ENCODE measurements at places on chromosomes 16 and 17.
A peak's percentile ranks its signal among the peaks of the same experiment; 100 is the strongest.

GRCh38 chr17:9175700-9176467 is 154.6 kb downstream of the NTN1 start:
- DNase-seq, result no peak

DNA sequence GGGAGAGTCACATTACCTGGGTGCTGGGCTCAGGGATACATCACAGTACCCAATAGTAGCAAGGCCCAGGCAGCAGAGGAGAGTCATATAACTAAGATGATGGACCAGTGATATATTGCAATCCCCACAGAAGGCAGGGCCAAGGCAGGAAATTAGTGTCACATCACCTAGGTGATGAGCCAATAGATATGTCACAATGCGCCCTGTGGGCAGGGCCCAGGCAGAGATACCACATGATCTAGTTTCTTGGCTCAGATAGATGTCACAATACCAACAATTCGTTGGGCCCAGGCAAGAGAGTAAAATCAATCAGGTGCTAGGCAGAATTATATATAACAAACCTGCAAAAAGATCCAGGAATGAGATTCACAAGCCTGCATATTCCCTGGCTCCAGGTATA is 2111.5 kb downstream of the TP53TG3F start:
- DNase-seq, result no peak

DNA sequence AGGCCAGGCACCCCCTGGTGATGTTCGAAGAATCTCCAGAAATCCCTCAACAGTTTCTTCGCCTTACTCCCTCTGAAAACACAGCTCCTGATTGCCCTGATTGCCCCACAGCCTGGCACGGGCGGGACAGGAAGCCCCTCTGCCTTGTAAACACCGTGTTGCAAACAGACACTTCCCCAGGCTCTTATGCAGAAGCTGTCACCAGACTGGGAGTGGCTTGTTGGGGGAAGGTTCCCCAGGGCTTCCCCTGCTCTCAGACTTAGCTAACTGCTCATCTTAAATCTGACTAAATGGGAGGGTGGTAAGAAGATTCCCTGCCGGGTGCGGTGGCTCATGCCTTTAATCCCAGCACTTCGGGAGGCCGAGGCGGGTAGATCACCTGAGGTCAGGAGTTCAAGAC is 11.2 kb downstream of the PIK3R5 start:
- DNase-seq, result peak; percentile 39

DNA sequence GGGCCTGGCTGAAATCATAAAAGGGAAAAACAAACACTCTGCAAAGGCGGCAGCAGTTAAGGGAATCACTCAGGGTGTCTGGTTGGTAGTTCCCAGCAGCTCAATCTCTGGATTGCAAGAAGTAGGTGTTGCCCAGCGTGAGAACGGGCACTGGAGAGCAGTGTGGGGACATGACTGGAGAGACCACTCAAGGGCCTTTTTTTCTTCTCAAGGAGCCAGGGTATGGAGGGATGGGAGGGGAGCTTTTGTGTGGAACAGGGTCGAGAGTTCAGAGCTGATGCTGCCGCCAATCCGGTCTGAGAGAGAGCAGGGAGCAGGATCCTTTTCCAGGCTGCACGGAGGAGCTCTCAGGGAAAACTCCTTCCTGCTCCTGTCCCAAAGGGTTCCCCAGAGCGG is 15.2 kb downstream of the SCNN1B start:
- no peak for DNase-seq

DNA sequence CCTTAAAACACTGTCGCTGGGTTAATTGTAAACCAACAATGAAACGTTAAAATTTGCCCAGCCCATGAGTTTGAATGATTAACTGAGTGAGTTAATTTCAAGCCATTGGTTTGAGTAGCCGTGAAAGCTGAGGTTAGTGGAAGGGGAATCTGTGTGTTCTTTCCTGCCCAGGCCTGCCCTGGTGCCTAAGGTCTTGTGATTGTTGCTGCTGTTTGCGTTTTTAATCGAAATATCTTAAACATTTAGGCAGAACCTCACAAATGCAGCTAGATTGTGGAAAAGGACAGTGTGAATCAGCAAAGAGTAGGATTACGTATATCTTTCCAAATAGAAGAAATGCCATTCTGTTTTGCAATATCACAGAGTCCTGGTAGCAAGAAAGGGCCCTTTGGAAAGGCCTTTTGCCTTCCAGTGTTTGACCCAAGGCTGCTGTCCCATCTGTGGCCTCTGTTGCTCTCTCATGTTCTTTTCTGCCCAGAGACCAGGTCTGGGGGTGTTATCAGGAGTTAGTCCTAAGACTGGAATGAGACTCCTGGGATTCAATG is 113.8 kb downstream of the MSI2 start:
- DNase-seq, result no peak

GRCh38 chr17:12256380-12256995 is 235.8 kb downstream of the MAP2K4 start:
- no peak for DNase-seq

DNA sequence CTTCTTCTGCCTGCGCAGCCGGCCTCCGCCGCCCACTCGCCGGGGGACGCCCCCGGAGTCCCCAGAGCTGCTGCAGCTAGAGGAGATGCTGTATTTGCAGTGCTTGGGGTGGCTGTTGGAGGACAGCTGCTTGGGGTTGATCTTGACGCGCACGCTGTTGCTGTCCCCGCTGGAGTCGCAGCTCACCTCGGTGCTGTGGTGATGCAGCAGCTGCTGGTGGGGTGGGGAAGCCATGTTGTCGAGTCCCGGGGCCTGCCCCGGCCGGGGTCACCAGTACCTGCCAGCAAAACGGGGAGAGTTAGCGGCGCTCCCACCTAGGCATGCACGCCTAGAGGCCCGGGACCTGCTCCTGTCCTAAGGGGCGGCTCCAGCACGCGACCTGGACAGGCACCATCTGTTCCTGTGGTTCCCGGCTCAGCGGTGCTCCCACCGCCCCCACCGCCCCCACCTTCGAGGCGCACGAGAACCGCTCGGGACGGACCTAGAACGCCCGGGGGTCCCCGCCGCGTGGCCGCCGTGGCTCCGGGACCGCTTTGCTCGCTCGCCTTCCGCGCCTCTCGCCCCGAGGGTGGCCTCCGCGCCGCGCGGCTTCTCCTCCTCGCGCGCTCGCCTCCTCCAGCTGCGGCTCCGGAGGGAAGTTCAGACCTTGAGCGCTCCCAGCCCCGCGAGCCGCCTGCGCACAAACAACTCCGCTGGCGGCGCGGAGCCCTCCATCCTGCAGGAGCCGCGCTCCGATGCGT is 863 bp downstream of the ADCY9 start:
- no peak for DNase-seq

DNA sequence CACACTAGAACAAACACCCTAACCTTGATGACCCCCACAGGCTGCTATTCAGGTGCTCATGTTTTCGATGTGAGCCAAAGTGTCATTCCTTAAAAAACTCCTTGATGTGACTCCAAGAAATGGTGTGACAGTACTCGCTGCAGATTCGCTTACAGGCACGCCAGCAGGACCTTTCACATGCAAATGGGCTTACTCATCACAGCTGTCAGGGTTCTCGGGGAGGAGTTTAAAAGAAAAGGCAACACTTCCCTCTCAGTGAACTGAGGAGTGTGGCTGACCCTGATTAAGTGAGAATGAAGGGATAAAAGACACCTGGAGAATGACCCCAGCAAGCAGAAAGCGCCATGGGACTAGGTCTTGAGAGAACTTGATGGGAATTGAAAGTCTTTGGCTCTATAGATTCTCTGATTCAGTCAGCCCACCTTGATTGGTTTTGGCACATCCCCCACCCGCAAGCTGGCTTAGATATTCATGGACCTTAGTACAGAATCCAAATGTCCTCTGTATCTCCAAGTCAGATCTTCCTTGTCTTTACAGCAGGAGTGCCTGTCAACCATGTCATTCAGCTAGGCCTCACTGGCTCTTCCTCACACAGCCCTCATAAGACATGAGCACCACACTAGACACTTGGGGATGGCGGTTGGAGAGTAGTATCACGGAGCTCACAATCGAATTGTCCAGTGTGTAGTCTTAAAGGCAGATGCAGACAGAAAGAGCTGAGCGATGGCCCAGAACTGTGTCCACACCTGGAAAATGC is 82.6 kb downstream of the HIC1 start:
- no peak for DNase-seq

- DNase-seq, result no peak
Observed at GRCh38 chr17:8253801-8254200, 4.7 kb downstream of the PFAS start.

DNA sequence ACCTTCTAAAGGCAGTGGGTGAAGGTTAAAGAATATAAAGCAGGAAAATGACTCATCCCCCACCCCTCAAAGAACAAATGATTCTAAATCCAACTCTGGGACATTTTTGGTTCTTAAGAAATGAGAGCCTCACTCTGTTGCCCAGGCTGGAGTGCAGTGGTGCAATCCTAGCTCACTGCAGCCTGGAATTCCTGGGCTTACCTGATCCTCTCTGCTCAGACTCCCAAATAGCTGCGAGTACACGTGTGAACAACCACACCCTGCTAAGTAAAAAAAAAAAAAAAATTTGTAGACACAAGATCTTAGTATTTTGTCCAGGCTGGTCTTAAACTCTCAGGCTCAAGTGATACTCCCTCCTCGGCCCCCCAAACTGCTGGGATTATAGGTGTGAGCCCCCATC is 298.8 kb upstream of the MAF start:
- DNase-seq, result no peak

GRCh38 chr17:73630531-73630930 is 13.7 kb downstream of the SDK2 start:
- no peak for DNase-seq

DNA sequence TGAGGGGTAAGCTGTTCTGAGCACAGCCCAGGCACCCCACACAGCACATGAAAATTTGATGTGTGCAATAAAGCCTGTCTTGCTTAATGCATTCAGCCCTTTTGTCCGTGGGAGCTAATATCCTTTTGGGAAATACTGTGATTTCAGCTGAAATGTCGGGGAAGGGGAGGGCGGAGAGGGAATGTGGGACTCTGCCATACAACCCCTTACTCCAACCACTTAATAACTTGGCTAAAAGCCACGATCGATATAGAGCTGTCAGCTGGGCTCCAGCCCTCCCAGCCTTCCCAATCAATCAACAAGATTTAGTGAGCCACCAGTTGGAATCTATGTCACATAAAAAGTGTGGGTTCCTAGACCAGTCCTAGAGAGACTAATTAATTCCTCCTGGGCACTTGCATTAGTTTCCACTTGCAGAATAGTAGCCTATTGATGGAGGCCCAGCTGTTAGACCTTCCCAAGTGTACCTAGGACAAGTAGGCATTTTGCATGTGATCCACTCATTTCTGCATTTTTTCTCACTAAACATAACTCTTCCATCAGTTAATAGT is 82.7 kb upstream of the PIRT start:
- DNase-seq, result no peak

DNA sequence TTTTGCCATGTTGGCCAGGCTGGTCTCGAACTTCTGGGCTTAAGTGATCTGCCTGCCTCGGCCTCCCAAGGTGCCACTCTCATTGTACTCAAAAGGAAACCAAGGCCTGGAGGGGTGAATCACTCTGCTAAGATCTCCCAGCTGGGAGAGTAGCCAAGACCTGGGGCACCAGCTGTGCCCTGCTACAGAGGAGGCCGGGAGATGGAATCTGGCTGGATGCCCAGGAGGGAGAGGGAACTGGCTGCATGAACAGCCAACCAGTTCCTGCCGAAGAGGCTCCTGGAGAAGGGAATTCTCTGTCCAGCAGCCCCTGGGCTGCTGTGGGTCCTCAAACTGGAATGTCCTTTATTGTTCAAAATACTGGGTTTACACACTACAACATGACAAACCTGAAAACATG is 238.7 kb upstream of the CIBAR2 start:
- peak; percentile 26 for DNase-seq

- DNase-seq, result no peak
Observed at GRCh38 chr17:78122931-78123249, 5.7 kb downstream of the TMC6 start.

GRCh38 chr16:24758373-24758772 is 28.9 kb downstream of the TNRC6A start:
- no peak for DNase-seq

- no peak for DNase-seq
Observed at GRCh38 chr16:48158296-48158695, 2.5 kb upstream of the ABCC12 start.

GRCh38 chr16:49755716-49756505 is 100.0 kb downstream of the ZNF423 start:
- DNase-seq, result no peak

GRCh38 chr17:46180892-46181274 is 12.3 kb downstream of the KANSL1 start:
- no peak for DNase-seq

- DNase-seq, result no peak
Observed at GRCh38 chr16:24918641-24919040, 72.9 kb downstream of the SLC5A11 start.

- DNase-seq, result no peak
Observed at GRCh38 chr16:87929986-87930385, 6.3 kb downstream of the CA5A start.

DNA sequence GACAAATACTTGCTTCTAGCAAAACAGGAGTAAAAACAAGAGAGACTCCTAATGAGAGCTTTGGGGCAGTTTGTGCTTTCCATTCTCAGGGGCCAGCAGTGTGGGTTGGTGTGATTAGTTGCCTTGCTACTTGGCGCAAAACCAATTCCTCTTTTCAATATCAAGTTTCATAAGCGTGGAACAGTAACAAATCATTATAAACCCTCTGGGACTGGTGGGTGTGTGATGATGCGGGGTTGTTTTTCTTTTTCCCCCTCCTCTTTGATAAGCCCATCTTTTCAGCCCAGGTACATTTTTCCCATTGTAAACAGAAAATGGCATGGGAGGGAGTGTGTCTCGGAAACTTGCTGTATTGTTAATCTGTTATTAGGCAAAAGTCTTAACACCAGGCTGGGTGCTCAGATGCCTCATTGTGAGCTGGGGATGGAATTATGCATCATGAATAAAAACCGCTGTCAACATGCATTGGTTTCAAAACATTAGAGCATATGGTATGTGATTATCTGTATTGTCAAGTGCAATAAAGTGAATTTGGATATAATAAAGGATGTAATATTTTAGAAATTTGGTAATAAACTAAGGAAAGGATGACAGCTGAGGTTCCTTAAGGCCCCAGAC is 166.4 kb downstream of the CCDC182 start:
- no peak for DNase-seq

DNA sequence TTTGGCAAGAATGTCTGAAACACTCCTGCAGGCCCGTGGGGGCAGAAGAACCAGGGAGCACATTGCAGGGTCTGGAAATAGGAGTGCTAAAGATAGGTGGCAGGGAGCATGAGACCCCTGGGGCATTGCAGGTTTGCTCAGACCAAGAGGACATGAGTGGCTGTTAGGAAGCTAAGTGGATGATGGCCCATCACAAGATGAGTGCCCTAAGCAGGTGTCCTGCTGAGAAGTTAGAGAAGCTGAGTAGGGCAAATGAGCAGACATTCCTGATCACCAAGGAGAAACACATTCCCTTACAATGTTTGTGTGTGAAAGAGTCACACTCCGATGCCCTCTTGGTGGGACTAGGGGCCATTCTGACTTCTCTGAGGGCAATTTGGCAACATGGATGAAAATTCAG is 9.9 kb downstream of the MLYCD start:
- no peak for DNase-seq

GRCh38 chr16:82331397-82331796 is 161.4 kb upstream of the MPHOSPH6 start:
- no peak for DNase-seq

Measured in esophagus squamous epithelium (tissue), 5 donors.